ENCODE measurements at places on chromosomes 12 and 14.

GRCh38 chr14:92702441-92702918 lies 45.9 kb downstream of the LGMN start:
- H3K27me3 ChIP-seq, result no peaks in the 10 kb centered on the region
- H3K4me3 ChIP-seq, result no peak overlapping the region
- no peaks in the 10 kb centered on the region for H3K4me1 ChIP-seq
- DNase-seq, result no peak
- H3K27ac ChIP-seq, result no peak overlapping the region

DNA sequence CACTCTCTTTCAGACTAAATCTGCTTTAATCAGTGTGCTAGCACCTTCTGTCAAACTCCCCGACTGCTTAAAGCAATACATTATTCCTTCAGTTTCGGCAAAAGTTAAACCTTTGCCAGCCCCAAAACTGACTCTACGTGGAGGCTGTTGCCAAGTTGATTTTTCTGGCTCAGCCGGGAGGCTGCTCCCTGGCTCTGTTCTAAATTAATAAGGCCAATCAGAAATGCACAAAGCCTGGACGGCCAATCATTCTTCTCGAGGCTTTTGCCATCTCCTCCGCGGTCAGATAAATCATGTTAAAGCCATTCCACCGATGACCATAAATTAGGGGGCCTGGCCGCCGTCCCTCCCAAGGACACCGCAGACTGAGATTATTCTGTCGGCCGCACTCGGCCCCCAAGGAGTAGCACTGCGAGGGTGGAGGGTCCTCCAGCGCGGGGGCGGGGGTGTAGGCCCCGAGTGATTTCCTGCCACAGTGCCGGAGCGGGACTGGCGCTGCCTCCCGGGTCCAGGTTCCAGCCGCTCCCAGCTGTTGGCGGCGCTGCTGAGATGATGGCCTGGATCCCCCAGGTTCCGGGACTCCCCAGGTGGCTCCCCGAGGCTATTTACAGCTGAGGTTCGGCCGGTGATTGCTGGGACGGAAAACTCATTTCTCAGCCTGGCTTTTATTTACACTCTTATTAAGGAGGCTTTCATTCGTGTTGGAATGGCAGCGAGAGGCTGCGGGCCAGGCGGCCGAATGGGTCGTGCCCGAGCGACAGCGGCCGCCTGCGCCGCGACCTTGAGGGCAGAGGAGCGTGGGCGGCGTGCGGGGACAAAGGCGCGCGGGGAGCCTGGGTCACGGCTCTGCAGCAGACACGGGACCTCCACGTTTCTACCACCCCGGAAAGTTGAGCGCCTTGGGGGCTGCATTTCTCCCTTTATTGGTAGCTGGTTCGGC lies 165.1 kb downstream of the MON2 start:
- H3K27me3 ChIP-seq, result no peaks in the 10 kb centered on the region
- peak overlapping the region; percentile 63 for H3K4me3 ChIP-seq
- peaks cover 15% of the 10 kb centered on the region for H3K4me1 ChIP-seq
- H3K27ac ChIP-seq, result peak overlapping the region; percentile 71
- H3K36me3 ChIP-seq, result no peaks in the 10 kb centered on the region
- DNase-seq, result peak; percentile 69

GRCh38 chr12:118645219-118645618 lies 268.9 kb downstream of the SUDS3 start:
- no peaks in the 10 kb centered on the region for H3K4me1 ChIP-seq
- no peaks in the 10 kb centered on the region for H3K36me3 ChIP-seq
- no peak overlapping the region for H3K4me3 ChIP-seq
- H3K27me3 ChIP-seq, result no peaks in the 10 kb centered on the region

GRCh38 chr12:73421832-73422231 lies 1115.8 kb upstream of the ATXN7L3B start:
- H3K27me3 ChIP-seq, result no peaks in the 10 kb centered on the region
- no peak for DNase-seq
- H3K4me3 ChIP-seq, result no peak overlapping the region

GRCh38 chr14:64465191-64465822 lies at the start of gene AKAP5:
Gene AKAP5, plus strand, starts transcription at chr14:64465499. Its CDS starts 2,896 bp downstream, at chr14:64468395.
- H3K4me1 ChIP-seq, result peaks cover 10% of the 10 kb centered on the region
- peak within 1 kb of the TSS; percentile 20 for H3K27ac ChIP-seq
- no peaks in the 10 kb centered on the region for H3K36me3 ChIP-seq
